ENCODE measurements at places on chromosomes 7 and 10. TPM values are rescaled to one million over a fixed set of nuclear protein-coding genes. Genes with fewer than 3 reads are reported as not detected.

TMEM72 gene
- not detected for polyA plus RNA-seq

PDIA4 gene
- polyA plus RNA-seq: 78.3 TPM

ADIRF gene
- not detected for polyA plus RNA-seq

DENND2A gene
- polyA plus RNA-seq: not detected

NKX1-2 gene
- polyA plus RNA-seq: not detected

PNLIPRP3 gene
- not detected for polyA plus RNA-seq

HECW1 gene
- 0.68 TPM for polyA plus RNA-seq

NKX6-2 gene
- 0.82 TPM for polyA plus RNA-seq

RTKN2 gene
- polyA plus RNA-seq: 61.8 TPM

CDHR3 gene
- polyA plus RNA-seq: 5.9 TPM

TRIM8 gene
- polyA plus RNA-seq: 38.3 TPM

TWIST1 gene
- polyA plus RNA-seq: not detected

SERPINE1 gene
- polyA plus RNA-seq: not detected

TAS2R38 gene
- polyA plus RNA-seq: not detected

GHRHR gene
- not detected for polyA plus RNA-seq

MYOZ1 gene
- polyA plus RNA-seq: not detected

FERD3L gene
- polyA plus RNA-seq: not detected

C10orf67 gene
- polyA plus RNA-seq: 0.47 TPM

ASAH2 gene
- 6.0 TPM for polyA plus RNA-seq

H2BK1 gene
- polyA plus RNA-seq: not detected

TFR2 gene
- polyA plus RNA-seq: 1.2 TPM

ADAMTS14 gene
- polyA plus RNA-seq: not detected

RP9 gene
- polyA plus RNA-seq: 22.3 TPM

TRPV5 gene
- polyA plus RNA-seq: not detected

GPR26 gene
- not detected for polyA plus RNA-seq

RNF133 gene
- polyA plus RNA-seq: not detected

GPAM gene
- 2.5 TPM for polyA plus RNA-seq

AHR gene
- 13.3 TPM for polyA plus RNA-seq

SAMD9 gene
- polyA plus RNA-seq: 30.1 TPM

GIMAP5 gene
- 539 TPM for polyA plus RNA-seq

WDR86 gene
- polyA plus RNA-seq: 0.71 TPM
